GM23248 (cell line): ENCODE measurements at places on chromosomes 5 and 9.

- DNase-seq: peak; percentile 3
These were observed 104.5 kb upstream of the NUDT12 start for GRCh38 chr5:103667068-103667467.

DNA sequence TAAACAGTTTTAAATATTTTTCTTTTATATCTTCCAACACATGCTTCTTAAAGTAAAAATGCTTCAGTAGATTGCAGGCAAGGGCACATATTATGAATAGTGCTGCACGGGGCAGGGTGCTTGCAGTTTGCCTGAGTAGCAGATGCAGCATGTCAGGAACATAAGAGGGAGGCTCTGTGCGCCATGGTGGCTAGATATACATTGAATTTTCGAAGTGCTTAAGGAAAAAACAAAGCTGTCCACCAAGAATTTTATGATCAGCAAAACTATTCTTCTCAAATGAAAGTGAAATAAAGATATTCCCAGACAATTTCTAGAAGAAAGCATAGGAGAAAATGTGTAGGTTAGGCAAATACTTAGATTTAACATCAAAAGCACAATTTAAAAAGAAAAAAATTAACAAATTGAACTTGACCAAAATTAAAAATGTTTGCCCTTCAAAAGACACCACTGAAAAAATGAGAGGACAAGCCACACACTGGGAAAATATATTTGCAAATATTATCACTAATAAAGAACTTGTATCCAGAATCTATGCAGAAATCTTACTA is 213.2 kb downstream of the NR3C1 start:
- DNase-seq: no peak

DNA sequence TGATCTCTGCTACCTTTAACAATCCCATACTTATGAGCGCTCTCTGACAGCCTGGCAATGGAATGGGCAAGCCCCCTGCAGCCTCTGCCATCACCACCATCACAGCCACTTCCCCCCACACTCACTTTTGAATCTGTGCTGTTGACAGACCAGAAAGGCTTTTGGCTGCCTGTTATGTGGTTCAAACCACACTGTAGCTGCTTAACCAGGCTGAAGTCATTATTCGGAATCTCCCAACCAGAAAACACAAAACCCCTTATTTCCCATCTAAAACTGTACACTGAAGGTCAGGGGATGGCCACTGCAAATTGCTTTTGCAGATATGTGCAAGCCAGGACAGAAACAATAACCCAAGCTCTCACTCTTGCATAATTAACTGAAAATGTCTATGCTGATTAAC is 35.8 kb downstream of the PTCH1 start:
- DNase-seq: no peak

DNA sequence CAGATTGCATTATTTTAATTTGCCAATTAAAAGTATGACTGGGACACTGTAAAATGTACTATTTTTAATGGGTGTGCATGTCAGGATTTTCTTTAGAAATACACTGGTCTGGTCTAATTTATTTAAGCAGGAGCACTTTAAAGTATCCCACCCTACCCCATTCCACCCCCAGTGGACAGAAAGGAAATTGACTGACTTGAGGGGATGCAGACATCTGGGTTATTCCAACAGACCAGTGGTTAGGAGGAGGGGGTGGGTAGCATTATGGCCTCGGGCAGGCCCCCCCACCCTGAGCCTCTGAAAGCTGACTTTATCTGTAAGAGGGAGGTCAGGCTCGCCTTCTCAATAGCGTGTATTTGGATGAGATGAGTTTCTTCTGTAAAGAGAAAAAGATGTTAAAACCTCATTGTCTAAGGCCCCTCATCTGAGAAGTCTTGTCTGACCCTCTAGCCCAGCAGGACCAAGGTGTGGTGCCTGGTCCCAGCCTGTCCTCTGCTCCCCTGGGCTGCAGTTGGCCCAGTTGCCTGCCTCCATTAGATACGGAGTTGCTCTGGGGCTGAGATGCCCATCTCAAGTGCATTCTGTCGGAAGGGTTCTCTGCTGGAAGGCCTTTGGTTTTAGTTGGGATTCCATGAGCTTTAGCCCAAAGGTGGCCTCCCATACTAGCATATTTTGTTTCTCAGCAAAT is 4.4 kb downstream of the HNRNPAB start:
- peak; percentile 39 for DNase-seq

DNA sequence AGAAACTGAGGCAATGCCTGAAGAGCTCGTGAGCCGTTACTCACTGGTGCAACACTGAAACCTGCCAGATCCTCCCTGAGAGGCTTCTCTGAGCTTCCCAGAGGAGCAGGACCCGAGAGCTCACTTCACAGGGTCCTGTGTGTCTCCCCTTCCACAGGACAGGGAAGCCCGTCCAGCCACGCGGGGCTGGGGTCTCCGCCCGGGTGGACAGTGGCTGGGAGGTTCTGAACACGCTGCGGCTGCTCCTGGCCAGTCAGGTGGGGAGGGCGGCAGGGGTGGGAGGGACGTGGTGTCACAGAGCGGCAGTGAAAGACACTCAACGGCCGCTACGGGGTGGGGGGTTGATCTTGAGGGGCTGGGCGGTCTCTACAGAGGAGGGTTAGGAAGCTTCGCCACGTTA is 290 bp upstream of the ZDHHC11 start:
- DNase-seq: no peak

- peak; percentile 89 for DNase-seq
These were observed 30.1 kb downstream of the GALNT10 start for GRCh38 chr5:154220625-154221024.

DNA sequence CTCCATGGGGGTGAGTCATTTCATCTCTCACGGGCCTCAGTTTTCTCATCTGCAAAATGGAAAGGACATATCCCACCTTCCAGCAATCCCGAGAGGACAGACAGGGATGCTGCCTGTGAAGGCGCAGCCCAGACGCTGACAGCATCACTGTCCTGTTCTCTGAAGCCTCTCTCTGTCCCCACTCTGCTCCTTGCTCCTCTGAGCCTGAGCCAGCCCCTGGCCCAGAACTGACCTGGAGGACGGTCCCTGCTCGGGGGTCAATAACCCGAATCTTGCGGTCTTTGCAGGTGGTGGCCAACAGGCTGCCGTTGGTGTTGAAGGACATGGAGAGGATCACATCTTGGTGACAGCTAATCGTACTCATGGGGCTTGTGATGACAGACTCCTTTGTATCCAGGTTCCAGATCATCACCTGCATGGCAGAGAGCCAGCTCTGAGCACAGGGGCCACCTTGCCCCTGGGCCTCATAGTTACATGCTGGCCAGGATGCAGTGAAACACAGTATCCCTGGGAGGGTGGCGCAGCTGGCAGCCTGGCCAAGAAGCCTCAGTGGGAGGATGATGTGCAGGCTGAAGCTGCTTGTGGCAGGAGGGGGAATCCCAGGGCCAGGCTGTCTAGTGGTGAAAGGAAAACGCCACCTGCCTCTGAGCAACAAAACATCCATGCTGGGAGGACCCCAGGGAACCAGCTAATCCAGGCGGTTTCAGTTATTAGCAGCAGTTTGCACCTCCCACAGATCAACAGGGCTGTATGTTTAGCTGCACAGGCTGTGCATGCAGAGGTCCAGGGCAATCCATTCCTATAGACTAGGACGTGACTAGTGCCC is 14.0 kb upstream of the TRIM14 start:
- no peak for DNase-seq

- peak; percentile 27 for DNase-seq
These were observed 11.7 kb downstream of the TSPAN17 start for GRCh38 chr5:176658817-176659511.

DNA sequence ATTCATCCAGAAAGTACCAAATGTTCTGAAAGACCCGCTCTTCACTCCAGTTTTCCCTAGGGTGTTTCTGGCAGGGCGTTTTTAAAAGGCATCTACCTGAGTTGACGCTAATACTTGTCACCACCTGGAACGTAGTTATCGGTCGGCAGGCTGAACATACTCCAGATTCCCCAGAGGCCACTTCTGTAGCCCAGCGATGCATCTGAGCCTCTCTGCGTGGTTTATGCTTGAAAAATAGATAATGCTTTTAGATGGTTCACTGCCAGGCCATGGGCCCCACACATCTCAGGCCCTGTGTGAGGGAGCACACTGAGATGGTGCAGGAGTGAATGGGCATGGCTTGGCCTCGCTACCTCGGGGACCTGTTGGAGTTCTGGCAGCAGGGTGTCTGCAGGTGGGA is 33.0 kb upstream of the NCS1 start:
- no peak for DNase-seq

- no peak for DNase-seq
These were observed 8.2 kb upstream of the BTF3 start for GRCh38 chr5:73490088-73490487.

DNA sequence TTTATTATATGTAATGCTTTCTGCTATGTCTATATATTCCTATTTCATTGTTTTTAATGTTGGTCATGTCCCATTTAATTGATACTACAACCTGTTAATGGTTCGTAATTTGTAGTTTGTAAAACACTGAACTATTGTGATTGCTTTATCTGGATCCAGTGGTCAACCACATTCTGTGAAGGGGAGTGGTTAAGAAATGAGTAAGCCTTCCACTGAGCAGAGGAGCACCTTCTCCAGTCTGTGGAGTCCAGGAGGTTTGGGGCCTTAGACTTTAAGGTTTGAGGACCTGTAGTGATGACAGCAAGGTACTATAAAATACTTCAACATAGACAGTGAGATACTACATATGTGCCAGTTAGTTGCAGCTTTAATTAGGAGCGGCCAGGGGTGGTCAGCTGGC is 67.7 kb upstream of the RAD23B start:
- peak; percentile 65 for DNase-seq

DNA sequence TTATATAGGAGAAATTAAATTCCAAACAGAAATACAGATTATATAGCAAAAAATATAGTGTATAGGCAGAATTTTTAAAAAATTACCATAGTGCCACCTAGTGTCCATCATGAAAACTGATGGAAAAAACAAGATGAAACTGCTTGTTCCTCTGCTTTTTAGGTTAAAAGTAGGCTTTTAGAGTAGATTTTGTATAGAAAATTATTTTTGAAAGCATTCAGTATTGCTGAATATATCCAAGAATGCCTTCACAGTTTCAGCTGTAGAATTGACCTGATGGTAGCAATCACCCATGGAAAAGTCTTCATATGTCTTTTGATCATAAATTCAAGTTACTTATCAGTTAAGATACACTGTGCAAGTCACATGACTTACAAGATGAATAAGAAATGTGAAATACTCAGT is 19.7 kb downstream of the RIOK2 start:
- peak; percentile 42 for DNase-seq

- peak; percentile 81 for DNase-seq
These were observed 5.1 kb downstream of the LIFR start for GRCh38 chr5:38551030-38552017.

DNA sequence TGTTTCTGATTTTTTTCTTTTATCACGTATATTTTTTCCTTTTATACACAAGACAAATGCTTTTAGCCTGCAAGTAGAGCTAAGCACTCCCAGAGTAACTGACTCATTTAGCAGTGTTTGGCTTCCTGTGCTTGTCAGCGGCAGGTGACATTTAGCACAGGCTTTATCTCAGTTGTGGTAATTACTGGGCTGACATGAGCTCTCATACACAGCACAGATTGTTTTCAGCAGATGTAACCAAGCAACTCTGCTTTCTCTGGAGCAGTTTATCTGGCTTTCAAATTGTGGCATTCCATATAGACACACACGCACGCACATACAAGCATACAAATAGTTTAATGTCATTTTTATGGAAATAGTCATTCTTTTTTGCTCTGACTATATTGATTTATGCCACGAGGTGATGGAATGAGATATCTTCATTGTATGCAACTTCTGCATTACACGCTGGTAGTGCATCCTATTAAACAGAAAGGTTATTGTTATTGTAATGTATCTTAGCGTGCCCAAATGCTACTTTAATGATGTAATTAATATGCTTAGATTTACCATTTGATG is 379.0 kb upstream of the GRAMD2B start:
- DNase-seq: peak; percentile 40

DNA sequence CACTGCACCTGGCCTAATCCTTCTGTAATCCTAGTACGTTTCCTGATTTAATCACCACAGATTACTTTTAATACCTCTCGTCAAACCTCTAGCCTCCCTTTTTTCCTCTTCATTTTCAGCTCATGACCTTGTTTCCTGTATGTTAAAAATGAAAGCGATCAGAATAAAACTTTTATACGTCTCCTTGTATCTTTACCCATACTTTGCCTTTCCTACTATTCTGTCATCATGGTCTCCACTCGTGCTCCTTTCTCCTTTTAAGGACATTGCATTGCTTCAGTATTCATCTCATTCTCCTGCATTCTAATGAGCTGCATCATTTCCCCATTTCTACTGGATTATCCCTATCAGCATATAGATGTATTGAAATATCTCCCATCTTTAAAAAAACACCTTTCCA is 8.5 kb downstream of the CDC42SE2 start:
- DNase-seq: no peak

DNA sequence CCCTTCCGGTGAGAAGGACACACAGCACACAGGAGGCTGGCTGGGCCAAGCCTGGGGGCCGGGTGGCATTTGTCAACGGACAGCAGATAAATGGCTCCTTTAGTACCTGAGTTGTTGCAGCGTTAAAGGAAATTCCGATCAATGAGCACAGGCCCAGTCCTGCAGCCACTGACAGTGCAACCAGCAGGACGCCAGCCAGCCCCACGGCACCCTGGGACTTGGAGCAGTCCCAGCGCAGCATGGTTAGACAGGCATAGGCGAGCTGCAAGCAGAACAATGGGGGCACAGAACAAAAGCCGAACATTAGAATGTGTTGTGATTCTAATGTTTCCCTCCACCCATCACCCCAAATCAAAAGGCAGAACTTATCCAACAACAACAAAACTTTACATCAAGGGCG is 39.3 kb downstream of the PTCH1 start:
- no peak for DNase-seq

DNA sequence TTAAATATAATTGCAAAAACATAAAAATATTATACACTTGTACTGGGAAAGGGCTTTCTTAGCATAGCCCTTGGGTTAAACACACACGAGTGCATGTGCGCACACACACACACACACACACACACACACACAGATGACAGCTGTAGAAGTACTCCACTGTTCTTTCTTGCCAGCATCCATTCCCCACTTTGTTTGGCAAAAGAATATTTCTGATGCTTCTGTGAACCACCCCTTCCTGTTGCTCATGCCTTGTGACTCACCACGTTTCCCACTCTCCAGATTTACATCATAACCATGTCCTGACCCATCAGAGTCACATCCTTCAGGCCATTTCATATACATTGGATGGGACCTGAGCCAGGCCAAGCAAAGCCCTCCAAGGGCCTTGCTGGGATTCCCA is 280.1 kb downstream of the DNAH5 start:
- peak; percentile 91 for DNase-seq

DNA sequence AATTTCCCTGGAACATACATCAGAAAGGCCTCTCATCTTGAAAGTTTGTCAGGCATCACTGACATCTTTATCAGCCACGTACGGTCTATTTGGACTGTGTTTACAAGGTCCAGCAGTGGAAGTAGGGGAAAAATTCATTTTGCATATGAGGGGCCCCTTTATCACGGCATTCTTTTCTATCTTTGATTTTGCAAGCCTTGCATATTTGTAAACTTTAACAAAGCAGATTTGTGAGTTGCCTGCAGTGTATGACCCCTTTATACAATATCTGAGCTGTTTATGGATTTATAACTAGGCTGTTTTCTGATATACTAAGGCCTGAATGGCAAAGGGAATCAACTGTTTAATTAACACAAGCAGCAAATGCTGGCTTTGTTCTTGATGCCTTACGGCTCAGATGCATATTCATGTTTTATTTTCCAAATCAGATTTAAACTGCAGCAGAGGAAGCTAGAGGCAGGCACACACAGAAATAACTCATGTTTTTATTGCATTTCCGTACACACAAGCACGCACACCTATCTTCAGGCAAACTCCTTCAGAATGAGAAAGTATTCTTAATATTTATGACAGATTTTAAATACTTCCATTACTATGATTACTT is 61.1 kb downstream of the CD180 start:
- no peak for DNase-seq

GRCh38 chr5:72237415-72237814 is 82.6 kb downstream of the MRPS27 start:
- peak; percentile 37 for DNase-seq
